KBM-7 (cell line): ENCODE measurements at places on chromosomes 12 and 14.
A peak's percentile ranks its signal among the peaks of the same experiment; 100 is the strongest.

DNA sequence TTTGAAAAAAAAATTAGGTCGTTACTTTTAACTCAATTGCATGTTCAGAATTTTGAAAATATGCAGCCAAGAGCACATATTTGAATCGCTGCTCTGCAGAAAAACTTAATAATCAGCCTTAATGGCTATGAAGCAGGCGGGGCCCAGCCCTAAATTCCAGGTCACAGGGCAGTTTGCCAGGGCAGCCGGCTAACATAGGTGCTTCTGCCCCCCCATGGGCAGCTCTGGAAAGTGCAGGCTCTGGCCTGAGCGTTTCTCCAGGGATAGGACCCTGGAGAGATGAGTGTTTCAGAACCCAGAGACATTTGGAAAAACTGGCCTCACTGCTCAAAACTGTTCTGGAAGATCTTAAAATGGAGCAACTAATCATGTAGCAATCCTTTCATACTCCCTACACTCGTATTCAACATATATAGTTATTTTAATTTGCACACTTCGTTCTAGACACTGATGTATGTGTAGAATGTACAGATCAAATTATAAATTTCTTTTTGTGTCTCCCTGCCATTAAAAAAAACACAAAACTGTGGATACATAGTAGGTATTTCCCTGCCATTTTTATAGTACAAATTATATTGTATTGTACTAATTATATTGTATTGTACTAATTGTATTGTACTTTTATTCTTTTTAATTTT is 26.0 kb upstream of the PTGR2 start:
- peak; percentile 82 for DNase-seq

DNA sequence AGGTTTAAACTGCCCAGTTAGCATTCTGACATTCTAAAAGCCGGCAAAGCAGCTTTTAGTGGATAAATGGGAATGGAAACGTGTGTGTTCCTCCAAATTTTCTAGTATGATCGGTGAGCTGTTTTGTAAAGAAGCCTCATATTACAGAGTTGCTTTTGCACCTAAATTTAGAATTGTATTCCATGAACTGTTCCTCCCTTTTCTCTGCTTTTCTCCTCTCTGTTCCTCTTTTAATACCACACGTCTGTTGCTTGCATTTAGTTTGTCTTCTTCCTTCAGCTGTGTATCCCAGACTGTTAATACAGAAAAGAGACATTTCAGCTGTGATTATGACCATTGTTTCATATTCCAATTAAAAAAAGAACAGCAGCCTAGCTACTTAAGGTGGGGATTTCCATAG is 10.7 kb downstream of the DYRK2 start:
- peak; percentile 62 for DNase-seq

GRCh38 chr12:79415746-79416435 is 274.9 kb downstream of the PAWR start:
- DNase-seq, result no peak

- DNase-seq, result no peak
Observed at GRCh38 chr14:59997449-59997848, 77.5 kb downstream of the LRRC9 start.

- DNase-seq, result no peak
Observed at GRCh38 chr12:120598674-120599463, 17.7 kb upstream of the POP5 start.
